ENCODE measurements at places on chromosomes 11 and 22.

- DNase-seq: no peak
These were observed 6.8 kb downstream of the FUT4 start for GRCh38 chr11:94550513-94550912.

DNA sequence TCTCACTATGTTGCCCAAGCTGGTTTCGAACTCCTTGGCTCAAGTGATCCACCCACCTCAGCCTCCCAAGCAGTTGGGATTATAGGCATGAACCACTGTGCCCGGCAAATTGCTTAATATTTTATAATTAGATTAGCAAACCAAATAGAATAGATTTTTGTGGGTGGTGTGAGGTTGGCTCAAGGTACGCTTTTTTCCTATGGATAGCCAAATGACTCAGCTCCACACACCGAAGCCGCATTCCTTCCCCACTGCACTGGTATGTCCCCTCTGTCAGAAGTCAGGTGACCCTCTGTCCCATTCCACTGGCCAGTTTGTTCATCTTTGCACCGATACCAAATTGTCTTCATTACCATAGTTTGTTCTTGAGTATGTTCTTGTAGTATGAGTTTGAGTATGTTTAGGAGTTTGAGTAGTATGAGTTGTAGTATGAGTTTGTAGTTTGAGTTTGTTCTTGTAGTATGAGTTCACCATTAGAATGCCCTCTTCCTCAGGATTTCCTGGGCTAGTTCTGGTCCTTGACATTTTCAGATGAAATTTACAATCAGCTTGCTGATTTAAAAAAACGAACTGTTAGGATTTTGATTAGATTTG is 19.4 kb downstream of the SUSD2 start:
- DNase-seq: no peak

- no peak for DNase-seq
These were observed 20.9 kb downstream of the MICALL1 start for GRCh38 chr22:37926771-37927636.

- DNase-seq: no peak
These were observed 3.0 kb downstream of the WNT11 start for GRCh38 chr11:76203131-76203925.

GRCh38 chr11:82373781-82374542 is 359.7 kb downstream of the FAM181B start:
- DNase-seq: no peak

- no peak for DNase-seq
These were observed 592.5 kb upstream of the B3GAT1 start for GRCh38 chr11:135004495-135004894.

- DNase-seq: no peak
These were observed 432.4 kb upstream of the LUZP2 start for GRCh38 chr11:24064309-24064903.

GRCh38 chr11:118915941-118916841 is 9.5 kb downstream of the BCL9L start:
- no peak for DNase-seq

DNA sequence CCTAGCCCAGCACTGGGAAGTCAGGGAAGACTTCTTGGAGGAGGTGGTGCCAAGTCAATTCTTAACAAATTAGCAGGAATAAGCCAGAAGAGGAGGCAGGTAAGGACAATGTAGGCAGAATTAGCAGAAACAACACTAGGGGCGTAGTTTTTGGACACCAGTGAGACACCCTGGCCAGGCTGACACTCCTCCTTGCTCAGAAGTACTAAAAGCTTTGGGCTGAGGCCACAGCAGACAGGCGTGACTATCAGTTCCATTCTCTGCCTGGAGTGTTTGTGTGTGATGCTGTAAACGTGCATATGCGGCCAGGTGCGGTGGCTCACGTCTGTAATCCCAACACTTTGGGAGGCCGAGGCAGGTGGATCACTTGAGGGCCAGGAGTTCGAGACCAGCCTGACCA is 36.0 kb downstream of the PHF21B start:
- no peak for DNase-seq

DNA sequence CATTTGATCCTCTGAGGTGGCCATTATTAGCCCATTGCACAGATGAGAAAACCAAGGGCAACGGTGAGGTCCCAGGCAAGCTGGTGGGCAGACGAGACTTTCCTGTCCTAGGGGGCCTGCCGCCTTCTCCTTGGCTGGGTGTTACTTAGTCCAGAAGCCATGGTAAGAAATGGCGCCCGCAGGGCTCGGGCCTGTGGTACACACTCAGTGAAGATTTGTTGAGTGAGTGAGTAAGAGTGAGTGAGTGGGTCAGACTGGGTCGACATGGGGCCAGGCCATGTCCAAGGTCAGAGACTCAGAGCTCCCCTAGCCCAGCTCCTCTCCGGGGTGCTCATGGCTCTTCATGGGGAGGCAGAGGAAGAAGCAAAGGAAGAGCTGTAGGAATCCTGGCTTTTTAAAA is 36.0 kb downstream of the RASD2 start:
- DNase-seq: no peak

- DNase-seq: no peak
These were observed 333.9 kb downstream of the CTTN start for GRCh38 chr11:70732023-70732880.

GRCh38 chr11:46492532-46492931 is 101.0 kb upstream of the CHRM4 start:
- DNase-seq: no peak

GRCh38 chr22:36224245-36224644 is 15.1 kb downstream of the APOL2 start:
- no peak for DNase-seq

DNA sequence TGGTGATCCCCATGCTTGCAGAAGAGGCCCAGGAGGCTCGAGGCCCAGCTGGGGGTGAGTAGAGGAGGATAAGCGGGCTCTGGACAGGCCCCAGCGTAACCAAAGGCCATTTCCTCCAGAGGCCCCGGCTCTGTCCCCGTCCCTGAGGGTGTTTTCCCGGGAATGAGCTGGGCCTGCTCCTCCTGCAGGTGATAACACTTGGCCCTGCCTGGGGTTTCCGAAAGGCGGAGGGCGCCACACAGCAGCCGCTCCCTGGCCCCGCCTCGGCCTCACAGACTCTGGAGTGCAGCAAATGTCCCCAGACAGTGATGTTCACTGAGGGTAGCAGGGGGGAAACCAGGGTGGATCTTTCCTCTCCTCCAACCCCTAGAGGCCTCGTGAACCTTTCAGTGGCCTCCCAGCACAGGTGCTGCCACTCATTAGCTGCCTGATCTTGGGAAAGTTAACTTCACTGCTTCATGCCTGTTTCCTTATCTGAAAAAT is 10.5 kb upstream of the MGAT3 start:
- no peak for DNase-seq

GRCh38 chr11:120336641-120337354 is 585 bp downstream of the ARHGEF12 start:
- DNase-seq: no peak

DNA sequence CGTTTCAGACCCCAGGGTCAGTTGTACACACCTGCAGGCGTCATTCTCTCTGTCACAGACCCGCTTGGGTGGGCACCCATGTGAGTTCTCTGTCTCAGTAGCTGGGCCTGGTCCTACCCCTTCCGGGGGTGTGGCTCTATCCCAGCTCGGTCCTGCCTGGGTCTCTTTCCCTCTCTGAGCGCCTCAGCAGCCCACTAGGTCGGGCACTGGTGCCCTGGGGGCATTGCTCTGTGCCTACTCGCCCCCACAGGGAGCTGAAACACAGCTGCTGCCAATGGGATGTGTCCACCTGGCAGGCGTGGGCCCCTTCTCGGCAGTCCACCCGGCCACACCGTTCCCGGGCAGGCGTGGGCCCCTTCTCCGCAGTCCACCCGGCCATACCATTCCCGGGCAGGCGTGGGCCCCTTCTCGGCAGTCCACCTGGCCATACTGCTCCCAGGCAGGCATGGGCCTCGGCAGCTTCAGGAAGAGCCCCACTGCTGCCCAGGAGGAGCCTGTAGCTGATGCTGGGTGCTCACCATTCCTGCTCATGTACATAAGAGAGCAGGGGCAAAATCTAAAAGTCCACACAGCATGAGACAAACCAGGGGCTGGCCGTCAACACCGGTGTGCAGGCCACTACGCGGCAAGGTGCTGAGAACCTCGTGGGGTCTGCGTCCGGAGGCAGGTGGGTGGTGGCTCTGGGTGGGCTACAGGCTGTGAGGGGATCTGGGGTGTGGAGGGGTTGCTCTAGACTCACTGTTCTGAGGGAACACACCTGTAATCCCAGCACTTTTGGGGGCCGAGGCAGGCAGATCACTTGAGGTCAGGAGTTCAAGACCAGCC is 12.3 kb downstream of the MLC1 start:
- DNase-seq: no peak

DNA sequence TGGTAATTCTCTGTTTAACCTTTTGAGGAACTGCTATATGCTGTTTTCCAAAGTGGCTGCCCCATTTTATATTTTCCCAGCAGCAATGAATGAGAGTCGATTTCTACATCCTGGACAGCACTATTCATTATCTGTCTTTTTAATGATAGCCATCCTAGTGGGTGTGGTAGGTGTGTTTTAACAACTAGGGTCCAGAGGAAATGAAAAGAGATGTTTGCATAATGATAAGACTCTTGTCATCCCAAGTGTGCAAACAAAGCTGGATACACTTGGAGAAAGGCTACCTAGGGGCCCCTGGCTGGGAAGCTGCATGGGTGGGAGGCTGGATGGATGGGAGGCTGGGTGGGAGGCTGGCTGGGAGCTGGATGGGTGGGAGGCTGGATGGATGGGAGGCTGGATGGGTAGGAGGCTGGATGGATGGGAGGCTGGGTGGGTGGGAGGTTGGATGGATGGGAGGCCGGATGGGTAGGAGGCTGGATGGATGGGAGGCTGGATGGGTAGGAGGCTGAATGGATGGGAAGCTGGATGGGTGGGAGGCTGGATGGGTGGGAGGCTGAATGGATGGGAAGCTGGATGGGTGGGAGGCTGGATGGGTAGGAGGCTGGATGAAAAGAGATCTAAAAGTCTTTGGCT is 158.0 kb downstream of the DSCAML1 start:
- no peak for DNase-seq

- no peak for DNase-seq
These were observed 10.8 kb upstream of the CD81 start for GRCh38 chr11:2366276-2366675.

DNA sequence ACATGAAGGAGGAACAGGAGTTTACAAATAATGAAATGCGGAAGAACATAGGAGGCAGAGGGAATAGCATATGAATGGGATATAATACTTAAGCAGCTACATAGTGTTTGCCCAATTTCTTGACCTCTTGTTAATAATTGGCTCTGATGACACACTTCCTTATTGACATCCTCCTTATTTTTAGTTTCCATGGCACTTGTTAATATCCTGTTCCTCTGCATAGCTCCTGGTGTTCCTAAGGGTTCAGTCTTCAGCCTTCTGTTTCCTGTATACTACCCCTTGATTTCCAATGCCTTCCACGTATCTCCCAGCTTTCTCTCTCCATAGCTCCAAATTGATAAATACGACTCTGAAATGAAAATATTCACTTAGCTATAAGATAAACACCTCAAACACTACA is 663.8 kb upstream of the API5 start:
- DNase-seq: no peak

GRCh38 chr11:1209371-1210057 is 13.4 kb upstream of the MUC5B start:
- no peak for DNase-seq

DNA sequence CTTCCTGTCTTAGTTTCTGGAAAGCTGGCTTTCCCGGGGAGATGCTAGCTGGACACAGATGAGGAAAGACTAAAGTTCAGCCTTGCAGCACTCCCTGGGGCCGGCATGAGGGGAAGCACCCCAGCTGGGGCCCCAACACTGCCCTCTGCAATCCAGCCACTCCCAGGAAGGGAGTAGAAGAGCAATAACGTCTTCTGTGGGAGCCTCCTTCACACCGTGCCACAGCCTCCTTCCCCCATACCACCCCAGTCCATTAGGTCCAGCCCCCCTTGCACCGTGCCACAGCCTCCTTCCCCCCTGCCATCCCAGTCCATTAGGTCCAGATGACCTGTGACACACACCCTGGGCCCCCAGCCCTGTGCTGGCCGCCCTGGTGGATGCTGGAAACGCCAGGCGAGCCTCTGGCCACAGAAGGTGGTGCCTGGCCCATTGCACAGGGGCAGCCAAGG is 44.1 kb upstream of the PRDM11 start:
- no peak for DNase-seq

GRCh38 chr11:1224491-1225385 is 1.9 kb downstream of the MUC5B start:
- no peak for DNase-seq

GRCh38 chr11:128518493-128519207 is 68.7 kb downstream of the ETS1 start:
- no peak for DNase-seq

GRCh38 chr11:73376160-73376802 is at the start of gene RELT:
Gene RELT (plus strand): TSS chr11:73376399. CDS start chr11:73389137, 12,738 bp downstream.
- peak; percentile 91 for DNase-seq

DNA sequence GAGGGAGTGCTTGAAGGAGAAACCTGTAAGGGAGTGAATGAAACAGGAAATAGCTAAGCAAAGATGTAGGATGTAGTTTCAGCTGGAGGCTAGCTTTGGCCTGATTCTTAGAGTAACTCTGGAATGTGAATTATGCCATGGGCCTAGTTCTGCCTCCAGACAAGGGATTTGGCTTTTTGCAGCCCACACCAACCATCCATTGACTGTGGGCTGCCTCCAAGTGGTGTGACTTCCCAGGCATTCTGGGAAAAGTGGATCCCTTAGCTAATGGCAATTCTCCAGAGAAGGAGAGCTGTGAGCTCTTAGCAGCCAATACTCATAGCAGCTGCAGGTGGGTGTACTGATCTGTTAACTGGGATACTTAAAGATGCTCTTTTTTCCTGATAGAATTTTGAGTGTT is 2.0 kb upstream of the OR9I1 start:
- DNase-seq: no peak

GRCh38 chr11:5553343-5553742 is 5.0 kb upstream of the OR52H1 start:
- no peak for DNase-seq

GRCh38 chr22:19424186-19424500 is 7.4 kb downstream of the HIRA start:
- no peak for DNase-seq

- DNase-seq: no peak
These were observed 6.3 kb downstream of the PRDM10 start for GRCh38 chr11:129996113-129996870.

GRCh38 chr11:79336797-79337517 is 103.9 kb downstream of the TENM4 start:
- DNase-seq: no peak

DNA sequence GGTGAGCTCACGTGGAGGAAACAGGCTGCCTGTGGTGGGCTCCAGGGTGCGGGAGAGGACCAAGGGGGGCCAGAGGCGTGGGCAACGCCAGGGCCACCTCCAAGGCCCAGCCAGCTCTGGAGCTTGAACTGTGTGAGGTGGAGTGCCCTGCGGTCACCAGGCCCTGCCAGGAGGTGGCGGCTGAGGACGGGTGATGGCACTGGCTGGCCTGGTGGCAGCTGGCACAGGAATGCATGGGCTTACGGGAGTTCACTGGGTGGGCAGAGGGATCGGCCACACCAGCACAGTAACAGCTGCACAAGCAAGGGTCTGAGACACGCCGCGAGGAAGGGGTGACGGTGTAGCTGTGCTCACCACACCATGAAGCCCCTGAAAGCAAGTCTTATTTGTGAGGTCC is 15.8 kb downstream of the TOLLIP start:
- no peak for DNase-seq

- DNase-seq: no peak
These were observed 61.1 kb downstream of the QSER1 start for GRCh38 chr11:32953700-32954099.

Data from activated CD4-positive, alpha-beta T cell treated with anti-CD3 and anti-CD28 coated beads for 24 hours (primary cell).